ENCODE measurements at places on chromosomes 5 and 9.

DNA sequence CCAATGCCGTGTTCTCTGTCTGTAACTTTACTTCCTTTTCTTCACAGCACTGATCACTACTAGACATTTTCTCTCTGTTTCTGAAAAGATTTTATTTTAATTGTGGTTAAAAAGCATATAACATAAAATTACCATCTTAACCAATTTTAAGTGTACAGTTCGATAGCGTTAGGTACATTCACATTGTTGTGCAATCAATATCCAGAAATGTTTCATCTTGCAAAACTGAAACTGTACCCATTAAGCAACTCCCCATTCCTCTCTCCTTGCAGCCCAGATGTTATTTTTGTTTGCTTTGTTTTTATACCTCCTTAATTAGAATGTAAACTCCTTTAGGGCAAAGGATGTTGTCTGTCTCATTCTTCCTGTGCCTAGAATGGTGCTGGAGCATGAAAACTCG is 47.5 kb downstream of the COL27A1 start:
- no peak for DNase-seq

GRCh38 chr9:2227144-2227867 is 212.2 kb downstream of the SMARCA2 start:
- peak; percentile 34 for DNase-seq

DNA sequence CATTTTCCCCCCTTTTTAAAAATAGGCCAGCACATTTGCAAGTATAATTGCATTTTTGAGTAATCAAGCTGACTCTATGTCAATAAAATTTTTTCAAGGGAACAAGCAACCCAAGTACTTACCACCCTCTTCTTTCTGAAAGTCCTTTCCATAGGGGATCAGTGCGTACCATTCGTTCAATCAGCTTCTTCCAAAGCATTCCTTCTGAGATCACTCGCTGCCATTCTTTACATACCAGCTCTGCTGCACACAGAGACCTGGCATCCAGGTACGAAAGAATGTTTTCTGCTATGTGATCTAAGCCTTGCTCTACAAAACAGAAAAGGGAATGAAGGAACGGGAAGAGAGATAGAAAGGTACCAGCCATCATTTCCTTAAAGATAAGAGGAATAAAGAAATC is 106.6 kb downstream of the FBXW11 start:
- DNase-seq = no peak

GRCh38 chr9:27533311-27533710 is 3.7 kb upstream of the MOB3B start:
- DNase-seq = no peak

DNA sequence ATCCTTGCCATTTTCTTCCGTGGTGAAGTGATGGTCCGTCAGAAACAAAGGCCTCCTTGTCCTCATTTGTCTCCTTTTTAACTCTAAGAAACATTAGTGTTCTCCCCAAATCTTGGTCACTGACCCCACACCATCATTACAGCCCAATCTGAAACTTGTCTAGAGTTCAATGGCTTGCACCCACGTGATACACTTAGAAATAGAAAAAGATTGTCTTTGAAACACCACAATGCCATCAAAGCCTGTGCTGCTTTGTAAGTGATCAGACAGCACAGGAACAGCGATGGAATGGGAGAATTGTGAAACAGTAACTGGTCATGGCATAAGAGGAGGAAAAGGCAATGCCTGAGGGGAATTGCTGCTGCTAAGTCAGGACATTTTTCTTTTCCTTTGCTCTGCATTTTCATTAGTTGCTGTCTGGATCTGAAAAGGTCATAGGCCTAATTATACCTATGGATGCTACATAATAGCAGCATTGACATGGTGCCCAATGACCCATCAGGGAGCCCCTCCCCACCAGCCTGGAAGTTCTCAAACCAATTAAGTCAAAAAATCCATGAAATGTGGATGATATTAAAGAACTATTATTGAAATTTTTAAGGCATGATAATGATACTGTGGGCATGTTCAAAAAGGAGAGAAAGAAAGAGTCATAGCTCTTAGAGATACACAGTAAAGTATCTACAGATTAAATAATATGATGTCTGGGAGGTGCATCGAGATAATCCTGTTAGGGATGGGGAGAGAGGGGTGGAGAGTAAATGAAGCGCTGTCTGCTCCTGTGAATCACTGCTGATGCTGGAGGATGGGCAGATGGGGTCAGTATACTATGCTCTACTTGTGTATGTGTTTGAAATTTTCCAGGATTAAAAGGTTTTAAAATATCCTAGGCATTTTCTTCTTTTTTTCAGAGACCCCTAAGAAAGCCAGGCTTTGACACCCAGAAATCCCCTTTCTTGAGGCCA is 83.6 kb downstream of the ENC1 start:
- DNase-seq = peak; percentile 34

GRCh38 chr5:179795049-179795862 is 1.5 kb downstream of the LTC4S start:
- no peak for DNase-seq

Measured in GM04503 (cell line).